ENCODE measurements at places on chromosomes 3 and 15. TPM values are rescaled to one million over a fixed set of nuclear protein-coding genes. Genes with fewer than 3 reads are reported as not detected.

Gene GABRG3
- total RNA-seq: under 0.01 TPM

Gene ISL2
- total RNA-seq: not detected

Gene SEMA3G
- total RNA-seq: 4.7 TPM

Gene OR5K2
- total RNA-seq: not detected

Gene TRIM71
- 0.52 TPM for total RNA-seq

Gene GOLGA8M
- total RNA-seq: 1.0 TPM

Gene CYP1A2
- not detected for total RNA-seq
